Hematopoietic multipotent progenitor cell treated with erythropoietin and hydrocortisone succinate and interleukin-3 and kit ligand, for 15 days (in vitro differentiated cells): ENCODE measurements at places on chromosomes 5 and 9.

- no peak for DNase-seq
These were observed 654.3 kb downstream of the CCDC171 start for GRCh38 chr9:16207161-16207560.

DNA sequence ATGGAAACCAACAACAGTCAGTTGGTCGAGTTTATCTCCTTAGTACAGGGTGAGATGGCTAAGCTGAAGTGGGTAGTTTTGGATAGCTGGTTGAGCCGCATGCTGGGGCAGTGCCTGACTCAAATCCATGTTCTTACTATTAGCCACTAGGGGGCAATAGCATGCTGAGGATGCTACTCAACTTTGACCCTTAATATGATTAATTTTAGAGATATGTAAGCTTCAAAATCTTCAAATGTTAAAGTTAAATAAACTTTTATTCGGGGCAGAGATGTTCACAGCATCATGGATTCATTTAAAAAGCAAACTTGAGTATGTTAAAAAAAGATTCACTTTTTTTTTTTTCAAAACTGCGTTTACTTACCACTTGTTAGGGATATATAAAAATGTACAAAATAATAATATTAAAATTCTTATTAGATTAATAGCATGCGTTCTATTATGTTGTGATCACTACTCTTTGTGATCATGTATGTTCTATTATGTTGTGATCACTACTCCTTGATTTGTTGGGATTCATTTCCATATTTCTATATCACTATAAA lies 57.0 kb downstream of the C9orf153 start:
- DNase-seq: peak; percentile 76

GRCh38 chr5:116372931-116373597 lies 201.6 kb downstream of the SEMA6A start:
- no peak for DNase-seq

DNA sequence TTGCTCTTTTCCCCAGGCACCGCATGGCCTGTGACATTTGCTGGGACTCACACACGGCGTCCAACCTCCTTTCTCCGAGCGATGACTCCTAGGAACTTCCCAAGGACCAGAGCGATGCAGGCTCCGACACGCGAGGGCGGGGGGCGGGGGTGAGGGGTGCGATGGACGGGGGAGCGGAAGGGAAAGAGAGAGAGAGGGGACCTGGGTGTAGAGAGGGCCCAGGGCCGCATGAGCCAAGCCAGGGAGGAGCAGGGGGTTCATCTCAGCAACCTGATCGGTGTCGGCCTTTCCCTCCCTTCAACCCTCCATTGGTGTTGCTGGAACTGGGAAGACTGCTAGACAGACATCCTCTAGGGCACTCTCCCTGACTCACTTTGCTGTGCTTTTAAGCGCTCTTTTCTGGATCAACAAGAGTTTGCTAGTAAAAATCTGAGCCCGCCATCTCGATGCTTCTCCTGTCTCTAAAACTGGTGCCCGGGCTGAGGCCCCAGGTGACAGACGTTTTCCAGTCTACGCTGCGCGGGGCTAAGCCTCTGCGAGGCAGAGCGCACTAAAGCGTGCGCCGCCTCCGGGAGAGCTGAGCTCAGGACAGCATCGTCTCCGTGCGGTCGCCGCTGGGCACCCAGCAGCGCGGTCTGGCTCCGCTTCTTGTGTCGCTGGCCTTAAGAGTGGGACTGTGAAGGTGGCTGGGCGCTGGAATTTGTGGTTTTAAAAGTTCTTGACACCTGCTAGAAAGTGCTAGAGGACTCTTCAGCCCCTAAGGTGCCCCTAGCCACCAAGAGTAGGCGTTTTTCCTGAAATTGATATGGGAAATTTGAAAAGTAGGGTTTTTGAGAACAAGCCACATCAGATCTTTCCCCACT lies 1.0 kb upstream of the TSLP start:
- no peak for DNase-seq

DNA sequence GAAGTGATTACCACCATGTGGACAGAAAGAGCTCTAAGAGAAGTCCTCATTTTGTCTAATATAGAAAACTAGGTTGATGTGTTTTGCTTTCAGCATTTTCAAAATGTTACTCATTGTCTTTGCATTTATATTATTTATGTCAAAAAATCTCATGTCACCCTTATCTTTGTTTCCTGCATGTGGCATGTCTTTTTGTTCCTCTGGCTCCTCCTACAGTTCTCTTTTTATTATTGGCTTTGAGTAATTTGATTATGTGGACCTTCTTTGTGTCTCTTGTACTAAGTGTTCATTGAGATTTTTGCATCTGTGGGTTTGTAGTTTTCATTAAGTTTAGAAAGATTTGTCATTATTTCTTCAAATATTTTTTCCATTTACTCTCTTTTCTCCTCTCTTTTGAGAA lies 58.8 kb downstream of the GNG10 start:
- no peak for DNase-seq

DNA sequence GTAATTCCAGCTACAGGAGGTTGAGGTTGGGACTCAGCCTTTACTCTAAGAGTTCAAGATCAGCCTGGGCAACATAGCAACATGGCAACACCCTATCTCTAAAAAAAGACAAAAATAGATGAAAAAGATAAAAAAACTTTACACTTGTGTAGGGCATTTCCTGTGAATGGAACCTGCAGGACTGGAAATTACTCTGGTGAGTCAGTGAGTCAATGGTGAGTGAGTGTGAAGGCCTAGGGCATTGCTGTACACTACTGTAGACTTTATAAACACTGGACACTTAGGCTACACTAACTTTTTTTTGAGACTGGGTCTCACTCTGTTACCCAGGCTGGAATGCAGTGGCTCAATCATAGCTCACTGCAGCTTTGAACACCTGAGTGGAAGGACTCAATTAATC lies 19.5 kb upstream of the ARSI start:
- no peak for DNase-seq

GRCh38 chr5:116522356-116523136 lies 52.1 kb downstream of the SEMA6A start:
- DNase-seq: no peak

DNA sequence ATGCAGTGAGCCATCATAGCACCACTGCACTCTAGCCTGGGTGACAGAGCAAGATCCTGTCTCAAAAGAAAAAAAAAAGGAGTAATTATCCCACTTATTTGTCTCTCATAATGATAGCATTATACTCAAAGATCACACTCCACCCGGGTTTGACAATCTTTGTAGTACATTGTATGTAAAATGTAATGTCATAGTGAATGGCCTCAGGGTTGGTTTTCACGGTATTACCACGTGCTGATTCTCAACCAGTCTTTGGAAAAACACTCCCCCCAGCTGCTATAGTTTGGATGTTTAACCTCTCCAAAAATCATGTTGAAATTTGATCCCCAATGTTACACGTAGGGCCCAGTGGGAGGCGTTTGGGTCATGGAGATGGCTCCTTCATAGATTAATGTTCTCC lies 402.4 kb upstream of the GRAMD2B start:
- DNase-seq: no peak

- no peak for DNase-seq
These were observed 18.5 kb upstream of the SNX2 start for GRCh38 chr5:122756264-122756911.

GRCh38 chr9:89637787-89638186 lies 33.0 kb downstream of the GADD45G start:
- no peak for DNase-seq

DNA sequence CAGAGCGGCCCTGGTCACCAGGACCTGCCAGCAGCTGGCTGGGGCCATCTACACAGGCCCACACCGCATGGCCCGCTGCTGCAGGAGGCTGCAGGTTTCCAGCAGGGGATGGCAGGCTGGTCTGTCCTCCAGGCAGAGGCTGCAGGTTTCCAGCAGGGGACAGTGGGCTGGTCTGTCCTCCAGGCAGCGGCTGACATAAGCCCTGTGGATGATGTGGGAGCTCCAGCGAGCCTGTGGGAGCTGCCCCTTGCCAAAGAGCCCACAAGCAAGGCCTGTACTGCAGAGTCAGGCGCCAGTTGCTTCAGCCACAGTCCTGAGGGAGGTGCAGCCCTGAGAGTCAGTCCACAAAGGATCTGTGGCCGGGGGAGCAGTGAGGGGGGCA lies 18.5 kb downstream of the TPPP start:
- no peak for DNase-seq

DNA sequence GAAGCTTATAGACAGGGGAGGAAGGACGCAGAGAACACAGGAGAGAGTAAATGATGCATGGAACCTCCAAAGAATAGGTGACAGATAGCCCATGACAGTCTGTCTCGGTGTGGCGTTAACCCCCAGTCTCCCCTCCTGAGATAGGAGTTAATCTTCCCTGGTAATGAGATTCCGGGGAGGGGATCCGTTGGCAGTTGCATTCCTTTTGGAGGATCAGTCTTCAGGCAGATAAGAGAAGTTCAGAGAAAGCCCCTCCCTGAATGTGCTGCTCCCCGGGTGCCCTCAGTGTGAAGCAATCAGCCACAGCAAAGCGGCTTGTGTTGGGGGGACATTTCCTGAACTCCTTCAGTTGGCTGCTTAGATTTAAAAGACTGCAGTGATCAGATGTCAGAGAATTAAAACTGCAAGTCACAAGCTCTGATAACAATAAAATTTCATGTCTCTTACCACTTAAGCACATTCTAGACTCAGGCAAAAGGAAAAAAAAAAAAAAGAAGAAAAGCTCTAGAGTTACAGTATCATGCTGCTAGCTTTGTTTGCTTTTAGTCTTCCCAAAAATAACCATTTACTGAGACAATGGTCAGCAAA lies 121.1 kb downstream of the EGFLAM start:
- DNase-seq: no peak

DNA sequence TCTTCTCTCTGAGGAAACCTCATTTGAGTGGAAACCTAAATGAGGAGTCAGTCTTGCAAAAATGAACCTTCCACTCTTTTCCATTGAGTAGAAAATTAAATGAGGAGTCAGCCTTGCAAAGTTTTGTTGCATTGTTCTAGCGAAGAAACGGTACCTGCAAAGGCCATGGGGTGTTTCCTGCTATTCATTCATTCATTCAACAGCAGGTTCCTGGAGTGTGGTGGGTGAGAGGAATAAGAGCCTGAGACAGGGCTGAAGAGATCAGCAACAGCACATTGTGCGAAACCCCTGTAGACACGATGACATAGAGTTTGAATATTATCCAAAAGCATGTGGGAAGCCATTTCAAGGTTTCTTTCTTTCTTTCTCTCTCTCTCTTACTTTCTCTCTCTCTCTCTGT lies 14.6 kb upstream of the SETX start:
- DNase-seq: no peak

DNA sequence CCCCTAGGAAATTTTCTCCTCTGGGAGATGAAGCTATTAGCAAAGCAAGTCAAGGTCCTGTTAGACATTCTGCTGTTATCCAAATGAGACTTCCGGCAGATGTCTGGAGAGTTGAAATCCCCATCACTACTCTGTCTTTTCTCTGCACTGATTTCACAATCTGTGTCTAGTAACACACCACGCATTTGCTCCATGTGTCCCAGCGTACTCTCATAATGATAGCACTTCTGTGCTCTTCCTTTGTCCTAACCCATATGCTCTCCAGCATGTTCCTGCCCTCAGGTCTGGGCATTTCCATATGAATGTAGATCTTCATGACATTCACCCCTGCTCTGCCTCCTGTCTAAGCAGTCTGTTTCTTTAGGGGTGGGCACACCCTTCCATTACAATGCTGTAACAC lies 1949.0 kb upstream of the WWC1 start:
- DNase-seq: no peak

- no peak for DNase-seq
These were observed 5.2 kb downstream of the SHROOM1 start for GRCh38 chr5:132825033-132825833.

- no peak for DNase-seq
These were observed 17.9 kb upstream of the DAPK1 start for GRCh38 chr9:87479801-87480201.

DNA sequence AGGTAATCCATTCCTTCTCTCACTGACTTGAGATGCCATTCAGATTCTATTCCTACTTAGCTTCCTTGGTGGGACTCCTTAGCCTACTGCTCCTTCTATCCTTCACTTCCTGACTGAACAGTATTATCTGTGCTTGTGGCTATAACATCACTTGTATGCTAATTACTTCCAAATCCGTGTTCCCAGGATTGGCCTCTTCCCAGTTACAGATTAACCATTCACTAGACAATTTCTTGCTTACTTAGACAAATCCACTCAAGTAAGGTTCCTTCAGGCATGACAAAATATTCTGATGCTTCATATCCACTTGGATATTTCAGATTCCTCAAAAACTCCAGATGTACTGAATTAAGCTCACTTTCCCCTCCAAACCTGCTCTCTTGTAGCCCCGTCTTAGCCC lies 18.3 kb downstream of the LIFR start:
- no peak for DNase-seq

DNA sequence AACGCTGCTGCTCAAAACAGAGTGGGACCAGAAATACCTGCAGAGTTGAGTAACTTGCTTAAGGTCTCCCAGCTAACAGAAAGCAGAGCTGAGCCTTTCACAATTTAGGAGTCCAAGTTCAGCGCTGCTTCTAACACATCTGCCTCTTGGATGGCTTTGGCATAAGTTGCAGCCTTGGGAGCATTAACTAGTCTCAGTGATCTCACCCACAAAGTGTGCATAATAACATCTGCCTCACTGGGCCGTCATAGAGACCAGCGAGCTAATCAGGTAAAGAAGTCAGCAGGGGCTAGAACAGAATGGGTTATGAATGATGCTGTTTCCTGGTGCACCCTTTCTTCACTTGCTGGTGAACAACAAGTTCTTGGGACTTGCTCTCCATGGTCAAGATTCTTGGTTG lies 36.5 kb downstream of the WWC1 start:
- DNase-seq: no peak

- no peak for DNase-seq
These were observed 111.5 kb upstream of the CTSL start for GRCh38 chr9:87614397-87614796.

DNA sequence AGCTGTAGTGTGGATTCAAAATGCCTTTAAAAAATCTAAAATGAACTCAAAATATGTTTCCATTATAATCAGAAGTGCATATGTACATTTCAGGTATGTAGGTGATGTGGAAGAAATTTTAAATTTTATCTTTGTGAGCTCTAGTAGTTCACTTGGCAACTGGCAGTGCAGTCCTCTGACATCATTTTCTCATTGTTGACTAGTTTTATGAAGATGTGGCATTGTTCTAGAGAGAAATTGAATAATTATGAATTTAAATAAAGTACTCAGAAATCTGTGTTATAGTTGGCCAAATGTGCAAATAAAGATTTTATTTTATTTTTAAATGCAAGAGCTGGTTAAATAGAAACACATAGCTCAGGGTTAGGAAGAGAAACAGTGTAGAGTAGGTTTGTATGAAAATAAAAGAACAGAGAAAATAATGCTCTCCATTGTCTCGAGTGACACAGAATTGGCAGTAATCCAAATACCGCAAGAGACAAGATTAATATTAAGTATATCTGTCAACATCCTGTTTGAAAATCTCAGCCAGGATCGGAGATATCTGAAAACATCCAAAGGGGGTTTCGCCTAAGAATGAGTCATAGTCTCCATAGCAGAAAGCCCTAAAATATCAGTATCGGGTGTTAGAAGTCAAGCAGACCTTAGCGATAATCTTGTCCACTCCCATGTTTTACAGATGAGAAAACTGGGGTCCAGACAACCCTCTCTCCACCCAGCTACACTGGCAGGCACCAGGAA lies 189.4 kb downstream of the CCDC192 start:
- DNase-seq: no peak

GRCh38 chr5:103407402-103407801 lies 148.8 kb downstream of the MACIR start:
- no peak for DNase-seq
